H54 (cell line): ENCODE measurements at places on chromosomes 13 and 19.

GRCh38 chr19:58585442-58586132 is 12.5 kb upstream of the MZF1 start:
- no peak for DNase-seq

DNA sequence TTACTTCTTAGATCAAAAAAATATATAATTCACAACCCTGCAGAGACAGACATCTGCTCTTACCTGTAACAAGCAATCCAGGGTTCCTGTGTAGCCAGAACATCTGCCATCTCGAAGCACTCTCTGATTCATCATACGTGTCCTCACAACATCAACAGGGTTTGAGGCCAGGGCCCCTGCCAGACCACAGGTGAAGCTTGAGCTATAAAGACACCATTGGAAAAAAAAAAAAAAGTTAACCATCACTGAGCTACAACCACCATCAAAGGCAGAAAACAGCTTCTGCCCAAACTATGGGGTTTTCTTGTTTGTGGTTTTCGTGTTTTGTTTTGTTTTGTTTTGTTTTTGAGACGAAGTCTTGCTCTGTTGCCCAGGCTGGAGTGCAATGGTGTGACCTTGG is 19.3 kb downstream of the SLC25A30 start:
- DNase-seq: no peak

DNA sequence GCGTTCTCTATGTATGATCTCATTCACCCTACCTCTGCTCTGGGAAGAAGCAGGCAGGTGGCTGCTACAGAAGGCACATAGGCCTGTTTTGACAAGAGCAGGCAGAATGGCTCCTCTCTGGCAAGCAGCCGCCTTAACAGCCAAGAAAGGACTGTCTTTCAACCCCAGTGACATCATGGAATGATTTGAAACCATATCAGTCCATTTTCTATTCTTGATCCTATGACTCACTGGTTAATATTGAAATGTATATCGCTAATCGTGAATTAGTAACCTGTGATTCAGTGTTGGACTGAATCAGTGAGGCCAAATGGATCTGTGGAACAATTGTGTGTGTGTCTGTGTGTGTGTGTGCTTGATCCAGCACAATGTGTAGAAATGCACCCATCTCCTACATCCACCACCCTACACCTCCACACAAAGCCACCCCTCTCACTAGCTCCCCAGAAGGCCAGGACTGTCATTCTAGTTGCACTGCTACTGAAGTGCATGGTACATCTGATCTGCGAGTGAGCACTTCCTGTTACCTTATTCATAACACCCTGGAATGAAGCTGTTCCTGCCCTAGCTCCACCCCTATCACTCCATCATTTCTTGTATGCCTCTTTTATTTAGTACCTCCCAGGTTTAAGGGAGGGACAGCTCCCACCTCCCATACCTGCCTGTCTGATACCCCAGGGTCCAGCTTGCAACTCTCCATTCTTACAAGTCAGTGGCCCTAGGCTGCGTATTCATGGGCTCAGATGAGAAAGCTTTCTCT is 460.0 kb downstream of the FOXO1 start:
- DNase-seq: no peak

GRCh38 chr13:29125191-29125933 is 305.2 kb downstream of the MTUS2 start:
- DNase-seq: no peak

GRCh38 chr13:33508060-33508459 is 222.5 kb upstream of the STARD13 start:
- DNase-seq: no peak

- DNase-seq: no peak
These were observed 39.7 kb downstream of the GJA3 start for GRCh38 chr13:20121159-20121525.
